ENCODE measurements at places on chromosomes 6 and 20. TPM values are rescaled to one million over a fixed set of nuclear protein-coding genes. Genes with fewer than 3 reads are reported as not detected.
A peak's percentile ranks its signal among the peaks of the same experiment; 100 is the strongest.

Gene SCGN
- total RNA-seq: 6.2 TPM

Gene C6orf132
- total RNA-seq: 14.8 TPM

Gene PPP1R16B
- total RNA-seq: 14.4 TPM

Gene LY6G5C
- total RNA-seq: 7.9 TPM

Gene SLC12A5
- not detected for total RNA-seq

Gene TINAG
- not detected for total RNA-seq

Gene PRDM13
- not detected for total RNA-seq

- H3K4me3 ChIP-seq: no peak overlapping the region
- no peak for DNase-seq
These were observed 113.8 kb downstream of the MAP3K4 start for GRCh38 chr6:161105408-161105807.

DNA sequence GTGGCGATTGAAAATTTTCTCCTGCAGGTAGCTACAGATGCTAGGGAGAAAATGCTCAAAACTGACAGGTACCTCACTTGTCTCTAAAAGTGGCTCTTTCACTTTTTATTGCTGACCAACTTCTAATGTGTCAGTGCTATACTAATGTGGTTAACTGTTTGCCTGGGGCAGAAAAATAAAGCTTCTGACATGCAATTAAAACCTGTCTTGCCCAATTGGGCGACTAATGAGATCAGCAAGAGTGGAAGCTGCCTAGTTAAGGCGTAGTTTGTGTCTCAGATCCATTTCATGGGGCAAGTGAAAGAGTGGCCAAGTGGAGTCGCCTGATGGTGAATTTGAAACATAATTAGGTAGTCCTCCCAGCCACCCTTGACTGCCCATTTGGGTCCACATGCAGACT lies 193.3 kb downstream of the TSHZ2 start:
- H3K4me1 ChIP-seq: peaks cover 9% of the 10 kb centered on the region
- no peak overlapping the region for H3K27ac ChIP-seq
- no peak for DNase-seq
- H3K36me3 ChIP-seq: no peaks in the 10 kb centered on the region

- no peaks in the 10 kb centered on the region for H3K4me1 ChIP-seq
- H3K27ac ChIP-seq: no peak overlapping the region
- no peak overlapping the region for H3K4me3 ChIP-seq
- DNase-seq: no peak
- H3K36me3 ChIP-seq: no peaks in the 10 kb centered on the region
- no peaks in the 10 kb centered on the region for H3K27me3 ChIP-seq
These were observed 133.7 kb downstream of the ERMARD start for GRCh38 chr6:169885131-169885530.

DNA sequence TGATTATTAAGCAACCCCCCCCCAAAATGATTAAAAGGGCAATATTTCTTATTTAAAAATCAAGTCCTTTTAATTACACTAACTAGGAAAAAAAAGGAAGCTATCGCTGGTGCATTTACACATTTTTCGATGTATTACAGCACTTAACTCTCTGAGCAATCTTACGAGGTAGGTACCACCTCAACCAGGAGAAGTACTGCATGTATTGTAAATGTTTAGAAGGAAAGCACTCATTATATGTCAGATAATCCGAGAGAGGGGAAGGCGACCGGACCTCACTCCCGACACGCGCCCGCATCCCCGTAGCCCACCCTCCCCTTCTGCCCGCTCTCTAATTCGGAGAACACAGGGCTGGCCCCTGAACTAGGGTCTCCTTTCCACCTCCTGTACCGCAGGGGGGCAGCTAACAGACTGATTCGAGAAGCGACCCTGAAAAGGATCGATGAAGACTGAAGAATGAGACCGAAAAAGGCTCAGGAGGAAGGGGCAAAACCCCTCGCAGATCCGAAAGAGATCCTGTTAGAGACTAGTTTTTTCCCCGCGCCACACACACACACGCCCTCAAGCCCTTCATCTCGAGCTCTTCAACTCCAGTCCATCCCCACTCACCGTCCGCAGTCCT lies 337 bp downstream of the ESF1 start:
- H3K36me3 ChIP-seq: peaks cover 8% of the 10 kb centered on the region
- no peaks in the 10 kb centered on the region for H3K27me3 ChIP-seq
- peak overlapping the region; percentile 75 for H3K4me3 ChIP-seq
- DNase-seq: no peak
- peaks cover 19% of the 10 kb centered on the region for H3K4me1 ChIP-seq

GRCh38 chr6:105539911-105540310 lies 137.0 kb upstream of the PREP start:
- H3K36me3 ChIP-seq: no peaks in the 10 kb centered on the region
- H3K4me1 ChIP-seq: no peaks in the 10 kb centered on the region
- no peak overlapping the region for H3K27ac ChIP-seq
- H3K4me3 ChIP-seq: no peak overlapping the region
- no peak for DNase-seq

GRCh38 chr6:106557837-106558236 lies 71.5 kb downstream of the RTN4IP1 start:
- no peaks in the 10 kb centered on the region for H3K27me3 ChIP-seq
- no peaks in the 10 kb centered on the region for H3K36me3 ChIP-seq
- DNase-seq: no peak
- no peak overlapping the region for H3K27ac ChIP-seq
- H3K4me1 ChIP-seq: peaks cover 11% of the 10 kb centered on the region

- DNase-seq: no peak
- H3K4me1 ChIP-seq: no peaks in the 10 kb centered on the region
These were observed 13.3 kb downstream of the HLA-DPB1 start for GRCh38 chr6:33088931-33089620.

- H3K36me3 ChIP-seq: no peaks in the 10 kb centered on the region
- H3K27me3 ChIP-seq: no peaks in the 10 kb centered on the region
- no peaks in the 10 kb centered on the region for H3K4me1 ChIP-seq
- no peak for DNase-seq
- H3K4me3 ChIP-seq: no peak overlapping the region
These were observed 373.7 kb downstream of the HACE1 start for GRCh38 chr6:104486035-104486434.

DNA sequence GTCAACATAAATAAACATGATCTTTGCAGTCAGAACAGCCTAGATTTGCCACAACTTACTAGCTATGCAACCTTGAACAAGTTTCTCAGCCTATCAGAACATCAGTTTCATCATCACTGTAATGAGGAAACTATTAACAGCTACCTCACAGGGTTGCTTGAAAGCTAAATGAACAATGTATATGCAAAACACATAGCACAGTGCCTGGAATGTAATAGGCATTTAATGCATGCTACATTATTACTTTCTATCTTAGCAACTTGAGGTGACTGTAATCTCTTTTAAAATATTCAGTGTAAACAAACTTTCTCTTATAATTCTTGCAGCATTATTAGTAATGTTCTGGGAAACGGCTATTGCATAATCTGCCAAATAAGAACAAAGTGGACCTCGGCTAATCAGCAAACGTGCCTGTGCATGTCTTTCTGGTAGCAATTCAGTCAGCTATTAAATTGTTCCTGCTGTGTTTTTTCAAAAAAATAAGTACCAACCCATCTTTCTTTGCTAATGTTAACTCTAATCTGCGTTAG lies 61.5 kb downstream of the SYNE1 start:
- no peak overlapping the region for H3K4me3 ChIP-seq
- H3K4me1 ChIP-seq: no peaks in the 10 kb centered on the region

GRCh38 chr6:70107852-70108629 lies 194.8 kb downstream of the COL9A1 start:
- H3K27me3 ChIP-seq: no peaks in the 10 kb centered on the region
- no peak for DNase-seq
- no peak overlapping the region for H3K27ac ChIP-seq
- H3K36me3 ChIP-seq: no peaks in the 10 kb centered on the region

DNA sequence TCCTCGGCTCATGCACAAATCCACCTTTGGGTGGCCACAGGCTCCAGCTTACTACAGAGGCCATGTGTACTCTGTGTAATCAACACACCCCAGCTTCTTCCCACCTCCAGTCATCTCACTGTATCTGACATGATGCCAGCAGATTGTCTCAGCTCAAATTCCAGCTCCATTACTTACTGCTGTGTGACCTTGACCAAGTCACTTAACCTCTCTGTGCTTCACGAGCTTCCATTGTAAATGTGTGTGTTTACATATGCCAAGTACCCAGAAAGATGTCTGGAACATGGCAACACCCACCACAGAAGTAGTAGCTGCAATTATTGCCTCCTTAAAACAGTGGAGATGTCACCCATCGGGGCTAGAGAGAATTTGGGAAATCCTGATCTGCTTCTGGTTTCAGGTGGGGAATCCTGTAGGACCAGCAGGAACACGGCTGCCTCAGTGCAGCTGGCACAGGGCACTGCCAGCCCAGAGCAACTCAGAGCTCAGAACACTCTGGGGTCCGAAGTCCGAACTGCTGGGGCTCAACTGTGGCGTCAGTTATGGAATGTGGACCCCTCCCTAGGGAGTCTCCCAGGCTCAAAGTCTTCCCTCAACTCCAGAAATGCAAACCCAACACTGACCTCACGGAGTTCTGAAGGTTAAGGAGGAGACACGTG lies 21.2 kb upstream of the HLA-B start:
- no peak overlapping the region for H3K27ac ChIP-seq
- H3K27me3 ChIP-seq: no peaks in the 10 kb centered on the region
- H3K4me1 ChIP-seq: no peaks in the 10 kb centered on the region

DNA sequence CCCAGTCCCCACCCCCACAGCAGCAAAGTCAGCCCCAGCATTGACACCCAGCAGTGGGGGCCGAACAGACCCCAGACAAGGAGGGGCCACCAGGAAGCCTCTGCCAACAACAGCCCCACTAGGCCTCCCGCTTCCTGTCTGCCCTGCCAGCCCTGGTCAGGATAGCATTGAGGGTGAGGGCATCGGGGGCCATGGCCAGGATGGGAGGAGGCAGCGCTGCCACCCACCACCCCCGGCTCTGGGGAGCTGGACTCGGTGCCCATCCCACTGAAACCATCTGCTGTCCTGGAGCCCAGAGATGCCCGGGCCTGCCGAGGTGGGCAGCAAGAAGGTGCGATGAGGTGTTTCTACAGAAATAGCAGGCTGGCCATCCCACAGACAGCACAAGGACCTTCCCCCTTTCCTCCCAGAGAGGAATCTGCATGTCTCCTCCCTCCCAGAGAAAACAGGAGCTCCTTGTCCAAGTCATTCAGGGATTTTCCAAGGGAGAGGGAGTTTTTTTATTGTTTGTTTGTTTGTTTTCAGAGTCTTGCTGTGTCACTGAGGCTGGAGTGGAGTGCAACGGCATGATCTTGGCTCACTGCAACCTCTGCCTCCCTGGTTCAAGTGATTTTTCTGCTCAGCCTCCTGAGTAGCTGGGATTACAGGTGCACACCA lies 62.1 kb upstream of the BHLHE23 start:
- no peak overlapping the region for H3K27ac ChIP-seq
- H3K36me3 ChIP-seq: no peaks in the 10 kb centered on the region
- no peaks in the 10 kb centered on the region for H3K4me1 ChIP-seq
- DNase-seq: no peak
- peaks cover 13% of the 10 kb centered on the region for H3K27me3 ChIP-seq

DNA sequence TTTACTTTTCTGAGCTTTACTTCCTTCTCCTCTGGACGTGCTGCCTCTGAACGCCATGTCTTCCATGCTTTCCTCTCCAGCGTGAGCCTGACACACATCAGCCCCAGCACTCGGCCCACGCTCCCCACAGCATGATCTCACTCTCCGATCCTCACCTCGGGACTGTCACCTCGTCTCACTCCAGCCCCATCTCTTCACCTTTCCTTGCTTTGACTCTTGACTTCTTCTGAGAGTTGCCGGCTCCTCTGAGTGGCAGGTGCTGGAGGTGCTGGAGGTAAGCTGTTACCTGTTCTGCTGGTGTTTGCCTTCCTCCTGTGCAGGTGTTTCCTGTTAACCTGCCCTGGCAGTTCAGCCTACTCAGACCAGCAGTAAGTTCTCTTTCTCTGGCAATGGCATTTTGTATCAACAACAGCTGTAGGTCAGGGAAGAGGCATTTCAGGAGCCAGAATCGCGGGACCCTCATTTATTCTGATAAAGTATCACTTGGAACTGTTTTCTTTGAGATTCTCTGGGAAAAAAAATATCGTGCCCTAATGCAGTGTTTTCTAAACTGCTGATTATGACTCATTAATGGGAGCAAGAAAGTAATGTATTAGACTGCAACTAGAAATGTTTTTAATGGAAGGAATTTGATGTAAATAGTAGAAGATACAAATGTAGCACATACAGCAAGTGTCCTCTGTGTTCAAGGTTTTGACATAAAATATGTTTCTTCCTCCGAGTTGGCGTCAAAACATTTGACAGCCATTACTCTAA lies 106.5 kb downstream of the ARID1B start:
- H3K27me3 ChIP-seq: no peaks in the 10 kb centered on the region
- H3K27ac ChIP-seq: no peak overlapping the region
- H3K4me1 ChIP-seq: peaks cover 37% of the 10 kb centered on the region
- H3K36me3 ChIP-seq: no peaks in the 10 kb centered on the region

GRCh38 chr20:47757145-47758035 lies 27.9 kb downstream of the SULF2 start:
- H3K27me3 ChIP-seq: no peaks in the 10 kb centered on the region
- no peaks in the 10 kb centered on the region for H3K36me3 ChIP-seq
- no peak for DNase-seq
- no peaks in the 10 kb centered on the region for H3K4me1 ChIP-seq
- H3K27ac ChIP-seq: no peak overlapping the region
- H3K4me3 ChIP-seq: no peak overlapping the region

GRCh38 chr6:44221291-44221960 lies 2.0 kb upstream of the SLC29A1 start:
- H3K4me3 ChIP-seq: peak overlapping the region; percentile 45
- peak overlapping the region; percentile 95 for H3K27ac ChIP-seq
- H3K27me3 ChIP-seq: no peaks in the 10 kb centered on the region
- no peaks in the 10 kb centered on the region for H3K36me3 ChIP-seq
- peaks cover 44% of the 10 kb centered on the region for H3K4me1 ChIP-seq
- DNase-seq: peak; percentile 98
